ENCODE measurements at places on chromosomes 5 and 9.

DNA sequence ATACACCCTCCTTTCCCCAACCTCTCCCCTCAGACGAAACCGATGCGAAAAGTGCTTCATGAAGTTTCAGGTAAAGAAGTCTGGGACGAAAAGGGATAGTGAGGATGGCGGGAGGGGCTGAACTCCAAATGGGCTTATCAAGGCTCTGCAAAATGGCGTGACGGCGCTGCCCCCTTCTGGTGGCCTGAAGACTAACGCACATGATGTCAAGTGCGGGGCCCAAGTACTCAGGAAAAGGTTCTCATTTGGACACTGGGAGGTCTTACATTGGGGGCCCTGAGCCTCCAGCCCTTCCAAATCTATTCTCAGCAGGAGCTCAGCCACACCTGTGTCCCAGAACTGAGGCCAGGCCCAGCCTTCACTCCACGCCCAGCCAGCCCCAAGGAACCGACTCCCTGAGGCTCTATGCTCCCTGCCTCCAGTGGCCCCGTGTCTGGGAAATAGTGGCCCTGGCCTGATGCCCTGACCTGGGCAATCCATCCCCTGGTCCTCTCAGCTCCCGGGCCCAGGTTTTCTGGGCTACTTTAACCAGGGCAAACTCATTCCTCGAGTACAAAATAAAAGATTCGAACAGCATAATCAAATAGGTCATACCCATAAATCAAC is 119.9 kb downstream of the KCNIP1 start:
- DNase-seq, result no peak

DNA sequence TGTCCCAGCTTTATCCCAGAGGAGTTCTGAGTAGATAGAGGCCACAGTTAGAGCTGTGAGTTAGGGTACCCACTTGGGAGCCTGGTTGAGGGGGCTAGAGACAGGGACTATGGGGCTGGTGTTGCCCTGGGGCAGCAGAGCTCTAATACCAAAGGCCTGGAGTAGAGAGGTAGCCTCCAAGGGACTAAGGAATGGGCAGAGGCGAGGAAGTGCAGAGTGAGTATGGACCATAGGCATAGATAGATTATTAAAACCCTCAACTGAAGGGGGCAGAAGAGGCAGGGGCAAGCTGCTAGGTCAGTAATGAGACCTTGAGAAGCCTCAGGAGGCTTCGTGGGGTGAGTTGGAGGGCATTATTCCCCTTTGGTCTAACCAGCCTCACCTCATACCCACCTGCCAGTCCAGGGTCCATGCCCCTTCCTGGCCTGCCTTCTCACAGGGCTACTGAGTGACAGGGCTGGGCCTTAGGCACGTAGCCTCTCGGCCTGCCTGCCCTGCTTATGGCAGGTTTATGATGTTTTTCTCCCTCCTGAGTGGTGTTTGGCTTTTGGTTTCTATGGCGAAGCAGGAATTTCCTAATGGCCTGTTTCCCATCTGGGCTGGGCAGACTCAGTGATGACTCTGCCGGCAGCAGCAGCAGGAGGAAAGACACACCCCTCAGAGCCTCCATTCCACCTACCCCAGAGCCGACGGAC is 8.0 kb downstream of the PDLIM4 start:
- peak; percentile 98 for DNase-seq

- DNase-seq, result no peak
These were observed 68.0 kb upstream of the CTNNA1 start for GRCh38 chr5:138685193-138685745.

- DNase-seq, result peak; percentile 30
These were observed 145.3 kb upstream of the ZNF462 start for GRCh38 chr9:106717686-106718085.

DNA sequence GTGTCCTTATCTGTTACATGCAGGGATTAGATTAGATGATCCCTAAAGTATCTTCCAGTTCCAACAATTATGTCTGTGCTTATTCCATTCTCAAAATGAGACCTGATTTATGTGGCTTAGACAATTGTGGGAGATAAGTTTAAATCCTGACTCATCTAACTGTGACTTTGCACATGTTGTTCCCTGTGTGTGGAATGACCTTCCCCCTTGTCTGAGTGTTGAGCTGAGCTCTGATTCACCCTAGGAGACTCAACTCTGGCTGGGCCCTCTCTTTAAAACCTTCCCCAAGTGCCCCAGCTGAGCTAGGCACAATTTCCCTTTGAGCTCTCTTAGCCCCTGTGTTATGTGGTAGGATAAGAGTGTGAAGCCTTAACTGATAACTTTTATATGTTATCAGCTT is 118.9 kb upstream of the ELL2 start:
- peak; percentile 26 for DNase-seq

DNA sequence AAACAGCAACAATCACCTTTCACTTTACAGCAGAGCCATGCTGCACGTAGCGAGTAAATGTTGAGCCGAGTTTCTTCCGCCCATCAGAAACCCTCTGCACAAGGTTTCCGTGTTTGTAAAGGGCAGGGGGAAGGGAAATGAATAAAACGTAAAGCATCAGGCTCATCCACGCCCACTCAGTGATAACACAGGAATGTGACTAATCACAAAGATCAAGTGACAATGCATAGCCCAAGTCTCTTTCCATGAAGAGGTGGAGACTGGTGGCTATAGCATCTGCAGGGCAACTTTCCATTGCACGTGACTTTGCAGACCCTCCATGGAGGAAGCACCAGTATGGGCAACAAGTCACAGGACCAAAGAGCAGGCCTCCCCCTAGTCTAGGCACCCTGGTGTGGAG is 56.6 kb downstream of the CAMSAP1 start:
- DNase-seq, result no peak

Measured in BJ (cell line).